ENCODE measurements at places on chromosomes 16 and 17. TPM values are rescaled to one million over a fixed set of nuclear protein-coding genes. Genes with fewer than 3 reads are reported as not detected.
A peak's percentile ranks its signal among the peaks of the same experiment; 100 is the strongest.

DNA sequence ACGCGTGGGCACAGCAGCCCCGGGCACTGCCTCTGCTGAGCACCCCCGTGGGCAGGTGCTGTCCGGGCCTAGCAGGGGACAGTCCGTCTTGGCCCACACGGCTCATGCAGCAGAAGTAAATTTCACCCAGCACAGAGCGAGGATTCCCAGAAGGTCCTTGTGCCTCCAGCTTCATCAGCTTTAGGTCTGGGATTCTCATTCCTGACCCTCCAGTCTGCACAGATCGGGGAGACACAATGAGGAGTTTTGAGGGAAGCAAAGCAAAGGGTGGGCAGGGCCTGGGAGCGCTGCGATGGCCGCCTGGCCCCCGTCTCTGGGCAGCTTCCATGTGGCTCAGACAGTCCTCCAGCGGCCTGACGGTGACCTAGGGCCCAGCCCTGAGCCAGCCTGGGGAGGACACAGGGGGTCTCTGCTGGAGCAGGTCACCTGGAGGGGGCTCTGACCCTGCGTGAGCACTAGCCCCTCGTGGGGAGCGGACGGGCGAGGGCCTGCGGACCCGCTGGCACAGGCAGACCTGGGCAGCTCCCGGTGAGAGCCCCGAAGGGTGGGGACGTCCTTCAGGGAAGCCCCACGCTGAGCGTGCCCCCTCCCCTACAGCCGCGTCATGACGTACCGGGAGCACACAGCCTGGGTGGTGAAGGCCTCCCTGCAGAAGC is 30.7 kb upstream of the CHMP6 start:
- DNase-seq, result no peak

DNA sequence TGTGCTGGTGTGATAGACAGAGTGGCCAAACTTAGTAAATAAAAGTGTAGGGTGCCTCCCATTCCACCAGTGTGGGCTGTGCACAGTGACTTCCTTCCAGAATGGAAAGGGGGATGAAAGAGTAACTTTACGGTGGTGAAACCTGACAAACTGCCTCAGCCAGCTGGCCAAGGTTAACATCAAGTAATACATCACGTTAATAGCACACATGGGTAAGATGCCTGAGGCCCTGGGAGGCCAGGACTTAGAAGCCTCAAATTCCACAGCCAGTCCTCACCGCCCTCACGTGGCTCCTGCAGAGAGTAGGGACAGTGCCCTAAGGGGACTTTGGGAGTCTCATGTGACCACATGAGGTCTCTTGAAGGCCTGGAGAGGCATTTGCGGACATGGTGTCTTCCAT is 14.1 kb downstream of the RMI2 start:
- DNase-seq, result peak; percentile 89

FBXW10 gene
- total RNA-seq, result 0.11 TPM

DNA sequence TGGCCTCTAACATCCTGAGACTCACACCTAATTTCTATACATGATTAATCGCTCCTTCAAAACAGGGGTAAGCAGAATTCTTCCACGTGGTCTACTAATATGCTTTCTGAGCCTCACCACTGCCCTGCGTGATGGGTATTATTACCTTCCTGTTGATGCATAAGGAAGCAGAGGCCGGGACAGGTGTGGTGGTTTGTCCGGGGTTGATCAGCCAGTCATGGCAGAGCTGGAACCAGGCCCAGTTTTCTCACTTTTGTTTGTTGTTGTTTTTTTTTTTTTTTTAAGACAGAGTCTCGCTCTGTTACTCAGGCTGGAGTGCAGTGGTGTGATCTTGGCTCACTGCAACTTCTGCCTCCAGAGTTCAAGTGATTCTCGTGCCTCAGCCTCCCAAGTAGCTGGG is 31.2 kb downstream of the RNF135 start:
- no peak for DNase-seq

NCOR1 gene
- total RNA-seq, result 78.9 TPM
